ENCODE measurements at places on chromosomes 3 and 15.

GRCh38 chr3:181302960-181303359, 313.4 kb upstream of the DNAJC19 start:
- DNase-seq, result no peak

- DNase-seq, result no peak
Observed at GRCh38 chr3:107524326-107524840, 1.6 kb downstream of the BBX start.

- DNase-seq, result peak; percentile 41
Observed at GRCh38 chr15:91271565-91272153, 171.6 kb downstream of the SV2B start.

GRCh38 chr3:2898591-2899353, 211.4 kb downstream of the IL5RA start:
- DNase-seq, result no peak

GRCh38 chr3:196537319-196537984, 22.3 kb upstream of the SMCO1 start:
- peak; percentile 13 for DNase-seq
